ENCODE measurements at places on chromosomes 11 and 22. TPM values are rescaled to one million over a fixed set of nuclear protein-coding genes. Genes with fewer than 3 reads are reported as not detected.

ALG12 gene
- 16.0 TPM for total RNA-seq

CRACR2B gene
- total RNA-seq = 0.68 TPM

OR52M1 gene
- not detected for total RNA-seq

SCUBE1 gene
- total RNA-seq = not detected

DDIAS gene
- total RNA-seq = 4.7 TPM
